Pancreas (tissue), 10 donors: ENCODE measurements at places on chromosomes 5 and 9. TPM values are rescaled to one million over a fixed set of nuclear protein-coding genes. Genes with fewer than 3 reads are reported as not detected.

DNA sequence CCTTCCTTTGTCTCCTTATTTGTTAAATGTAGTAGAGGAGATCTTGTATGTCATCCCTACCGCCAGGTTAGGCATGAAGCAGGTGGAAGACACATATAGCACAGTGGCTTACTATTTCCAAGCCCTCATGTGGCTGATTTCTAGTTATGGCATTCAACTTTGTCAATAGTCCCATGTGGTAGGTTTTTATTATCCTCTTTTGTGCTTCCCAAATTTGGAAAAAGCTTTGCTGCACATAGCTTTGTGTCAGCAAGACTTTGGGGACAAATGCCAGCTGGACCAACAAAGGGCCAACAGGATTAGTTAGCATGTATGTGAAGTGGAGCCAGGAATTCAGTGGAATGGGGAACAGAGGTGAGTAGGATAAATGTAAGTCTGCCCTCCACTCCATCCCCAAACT is 276.3 kb downstream of the PSAT1 start:
- no peak overlapping the region for H3K27ac ChIP-seq
- H3K4me1 ChIP-seq = no peaks in the 10 kb centered on the region
- H3K27me3 ChIP-seq = no peaks in the 10 kb centered on the region

- no peak overlapping the region for H3K4me3 ChIP-seq
- H3K36me3 ChIP-seq = no peaks in the 10 kb centered on the region
- no peak overlapping the region for H3K27ac ChIP-seq
- peak; percentile 69 for DNase-seq
Measured at GRCh38 chr9:82606492-82607382, 456.2 kb downstream of the RASEF start.

- H3K36me3 ChIP-seq = no peaks in the 10 kb centered on the region
- H3K27me3 ChIP-seq = no peaks in the 10 kb centered on the region
- H3K27ac ChIP-seq = no peak overlapping the region
Measured at GRCh38 chr5:120093178-120093577, 370.9 kb upstream of the PRR16 start.

Gene MTREX
- 13.1 TPM for polyA plus RNA-seq

DNA sequence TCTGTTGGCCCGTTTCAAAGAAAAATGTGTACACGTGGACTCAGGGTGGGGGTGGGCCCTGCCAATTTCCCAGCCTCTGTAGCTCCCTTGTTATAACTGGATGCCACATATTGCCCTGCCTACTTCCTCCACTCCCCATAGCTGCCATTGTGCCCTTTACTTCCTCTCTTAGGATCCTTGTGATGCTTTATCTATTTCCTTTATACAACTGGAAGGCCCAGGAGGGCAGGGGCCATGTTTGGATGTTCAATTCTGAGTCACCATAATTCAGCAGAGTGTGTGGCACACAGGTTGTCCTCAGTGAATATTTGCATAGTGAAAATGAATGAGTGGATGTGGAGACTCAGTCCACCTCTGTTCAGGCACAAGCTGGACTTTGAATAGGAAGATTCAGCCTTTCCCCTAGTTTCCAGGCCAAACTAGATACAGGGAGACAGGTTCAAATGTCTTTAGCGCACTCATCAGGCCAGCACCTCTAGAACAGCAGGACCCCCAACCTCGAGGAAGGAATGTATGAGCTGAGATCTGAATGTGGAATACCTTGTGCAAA is 10.6 kb upstream of the FEM1C start:
- H3K27ac ChIP-seq = no peak overlapping the region
- no peaks in the 10 kb centered on the region for H3K36me3 ChIP-seq
- no peak for DNase-seq
- H3K27me3 ChIP-seq = no peaks in the 10 kb centered on the region
- H3K4me1 ChIP-seq = peaks cover 17% of the 10 kb centered on the region
- no peak overlapping the region for H3K4me3 ChIP-seq

Gene SLC25A25
- 73.6 TPM for polyA plus RNA-seq

DNA sequence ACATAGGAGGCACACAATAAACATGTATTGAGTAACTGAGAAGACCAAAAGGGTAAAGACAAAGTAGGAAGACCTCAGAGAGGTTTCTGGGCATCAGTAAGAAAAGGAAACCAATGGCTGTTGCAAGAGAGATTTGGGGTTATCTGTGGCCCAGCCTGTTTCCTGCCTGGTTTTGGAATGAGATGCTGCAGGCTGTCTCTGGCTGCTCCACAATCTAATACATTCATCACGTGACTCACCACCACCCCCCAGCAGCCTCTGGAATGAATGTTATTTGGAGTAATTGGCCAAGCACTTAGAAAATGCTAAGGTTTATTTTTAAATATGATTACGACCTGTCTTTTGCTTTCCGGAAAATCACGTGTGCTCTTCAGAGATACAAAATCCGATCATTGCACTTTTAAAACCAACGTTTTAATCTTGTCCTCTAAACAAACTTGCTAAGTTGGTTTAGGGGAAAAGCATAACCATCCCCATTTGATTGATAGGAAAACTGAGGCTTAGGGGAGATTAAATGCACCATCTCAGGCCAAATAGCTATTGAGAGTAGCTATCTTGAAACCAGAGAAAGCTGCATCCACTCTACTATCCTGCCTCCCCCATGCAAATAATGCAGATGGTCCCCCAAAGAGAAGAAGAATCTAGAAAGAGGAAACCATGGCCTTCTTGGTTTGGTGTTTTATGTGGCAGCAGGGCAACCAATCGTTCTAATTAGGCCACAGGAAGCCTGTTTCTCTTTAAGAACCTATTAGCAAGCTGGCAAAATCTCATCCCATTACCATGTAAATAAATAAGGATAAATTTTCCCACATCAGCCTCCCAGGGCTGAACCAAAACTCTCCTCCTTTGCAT is 151.8 kb upstream of the ADRA1B start:
- no peak overlapping the region for H3K27ac ChIP-seq
- no peak overlapping the region for H3K4me3 ChIP-seq
- no peaks in the 10 kb centered on the region for H3K4me1 ChIP-seq
- H3K36me3 ChIP-seq = no peaks in the 10 kb centered on the region

GRCh38 chr5:59287884-59288283 is 605.6 kb downstream of the PDE4D start:
- no peak overlapping the region for H3K4me3 ChIP-seq
- DNase-seq = no peak
- no peak overlapping the region for H3K27ac ChIP-seq
- no peaks in the 10 kb centered on the region for H3K36me3 ChIP-seq

GRCh38 chr5:119212676-119213075 is 141.8 kb downstream of the DMXL1 start:
- no peak for DNase-seq
- H3K27ac ChIP-seq = no peak overlapping the region
- H3K27me3 ChIP-seq = no peaks in the 10 kb centered on the region
- no peaks in the 10 kb centered on the region for H3K36me3 ChIP-seq

Gene INSYN2B
- polyA plus RNA-seq = 0.02 TPM

DNA sequence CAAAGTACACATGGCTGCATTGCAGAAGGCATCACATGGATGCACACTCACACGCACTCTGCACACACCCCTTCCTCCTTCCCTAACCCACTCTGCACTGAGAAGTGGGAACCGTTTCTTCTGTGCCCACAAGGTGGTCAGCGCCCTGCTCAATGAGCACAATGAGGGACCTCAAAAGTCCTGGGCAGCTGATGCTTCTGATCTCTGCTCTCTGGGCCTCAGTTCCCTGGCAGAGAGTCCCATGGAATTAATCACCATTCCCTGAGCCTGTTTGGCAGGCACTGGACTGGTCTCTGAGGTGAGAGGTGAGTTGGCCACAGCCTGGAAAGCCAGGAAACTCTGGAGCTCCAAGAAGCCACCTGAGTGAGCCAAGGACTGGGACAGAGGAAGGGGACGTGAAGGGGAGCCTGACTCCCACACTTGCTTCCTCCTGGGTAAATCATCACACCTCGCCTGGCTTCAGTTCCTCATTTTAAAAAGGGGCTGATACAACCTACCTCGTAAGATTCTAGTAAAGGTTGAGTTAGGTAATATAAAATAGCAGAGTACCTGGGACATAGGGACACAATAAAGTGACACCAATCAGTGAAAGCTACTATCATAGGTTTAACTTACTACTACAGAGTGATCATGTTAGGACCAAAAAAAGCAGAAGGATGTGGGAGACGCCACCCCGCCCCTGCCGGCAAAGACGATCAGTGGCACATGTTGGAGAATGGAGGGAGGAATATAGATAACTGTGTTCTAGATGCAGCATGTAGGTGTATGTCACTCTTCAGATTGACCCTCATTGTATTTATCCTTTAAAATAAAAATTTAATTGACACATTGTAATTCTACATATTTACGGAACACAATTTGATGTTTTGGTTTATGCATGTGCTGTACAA is 21.1 kb upstream of the IGFBPL1 start:
- no peaks in the 10 kb centered on the region for H3K4me1 ChIP-seq
- H3K36me3 ChIP-seq = no peaks in the 10 kb centered on the region
- no peak for DNase-seq
- H3K27ac ChIP-seq = no peak overlapping the region

GRCh38 chr9:95857124-95857523 is 18.4 kb upstream of the ERCC6L2 start:
- no peak for DNase-seq
- no peaks in the 10 kb centered on the region for H3K36me3 ChIP-seq
- H3K27ac ChIP-seq = no peak overlapping the region
- no peaks in the 10 kb centered on the region for H3K27me3 ChIP-seq
- H3K4me3 ChIP-seq = no peak overlapping the region
- no peaks in the 10 kb centered on the region for H3K4me1 ChIP-seq

Gene TEX53
- polyA plus RNA-seq = not detected

GRCh38 chr5:138668451-138669380 is 84.5 kb upstream of the CTNNA1 start:
- no peak for DNase-seq
- H3K4me1 ChIP-seq = no peaks in the 10 kb centered on the region
- no peak overlapping the region for H3K27ac ChIP-seq
- H3K4me3 ChIP-seq = no peak overlapping the region
- H3K36me3 ChIP-seq = no peaks in the 10 kb centered on the region

DNA sequence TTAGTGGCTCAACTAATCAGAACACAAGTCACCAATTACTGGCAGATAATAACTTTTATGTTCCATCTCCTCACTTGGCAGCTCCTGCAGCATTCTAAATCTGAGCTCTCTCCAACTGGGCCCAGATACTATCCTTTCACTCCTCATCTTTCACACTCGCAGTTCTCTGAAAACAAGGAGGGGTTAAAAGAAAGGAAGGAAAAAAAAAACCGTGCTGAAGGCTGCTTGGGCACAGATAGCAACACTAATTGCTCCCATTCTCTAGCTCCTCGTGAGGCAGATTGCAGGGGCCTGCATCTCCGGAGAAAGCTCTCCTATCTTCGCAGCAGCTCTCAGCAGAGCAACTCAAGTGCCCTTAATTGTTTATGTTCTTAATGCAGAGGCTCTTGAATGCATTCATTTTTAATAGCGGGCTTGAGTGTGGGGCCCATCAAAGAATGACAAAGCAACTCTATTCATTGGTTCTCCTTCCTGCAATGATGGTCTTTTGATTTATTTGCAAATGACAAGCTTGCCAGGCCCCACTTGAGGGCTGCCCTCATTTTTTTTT is 23.9 kb downstream of the TLE1 start:
- peaks cover 14% of the 10 kb centered on the region for H3K4me1 ChIP-seq
- H3K27me3 ChIP-seq = no peaks in the 10 kb centered on the region
- H3K36me3 ChIP-seq = no peaks in the 10 kb centered on the region
- H3K27ac ChIP-seq = no peak overlapping the region
- H3K4me3 ChIP-seq = no peak overlapping the region

DNA sequence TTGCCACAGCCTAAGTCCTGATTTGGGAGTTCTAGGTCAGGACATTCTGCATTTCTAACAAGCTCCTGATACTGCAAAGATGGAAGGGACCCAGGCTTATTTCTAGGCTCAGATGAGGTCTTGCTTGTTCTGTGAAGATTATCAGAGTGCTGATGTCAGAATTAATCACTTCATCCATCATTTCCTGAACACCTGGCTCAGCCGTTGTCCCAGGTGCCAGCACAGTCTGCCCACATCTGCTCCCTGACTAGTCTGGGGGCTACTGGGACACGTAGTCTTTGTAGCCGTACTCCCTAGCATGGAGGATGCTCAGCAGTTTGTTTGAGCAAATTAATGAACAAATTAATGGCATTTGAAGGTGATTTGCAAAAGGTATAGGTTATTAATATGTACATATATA is 17.9 kb upstream of the SPINK4 start:
- H3K4me3 ChIP-seq = no peak overlapping the region
- no peaks in the 10 kb centered on the region for H3K27me3 ChIP-seq
- no peak overlapping the region for H3K27ac ChIP-seq
- no peaks in the 10 kb centered on the region for H3K36me3 ChIP-seq

Gene PRRT1B
- 5.0 TPM for polyA plus RNA-seq

DNA sequence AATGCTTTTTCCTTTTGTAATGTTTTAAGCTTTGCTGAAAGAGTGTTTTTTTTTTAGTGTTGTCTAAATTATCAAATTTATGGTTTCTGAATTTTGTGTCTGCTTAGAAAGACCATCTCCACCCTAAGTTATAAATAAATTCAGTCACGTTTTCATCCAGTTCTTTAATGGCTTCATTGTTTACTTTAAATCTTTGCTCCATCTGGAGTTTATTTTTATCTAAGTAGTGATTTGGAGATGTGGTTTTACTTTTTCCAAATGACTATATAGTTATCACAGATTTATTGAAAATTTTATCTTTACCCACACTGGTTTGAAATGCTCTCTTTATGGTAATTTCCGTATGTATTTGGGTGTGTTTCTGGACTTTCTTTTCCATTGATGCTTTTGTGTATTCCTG is 577.2 kb upstream of the ZNF608 start:
- H3K4me1 ChIP-seq = no peaks in the 10 kb centered on the region
- no peaks in the 10 kb centered on the region for H3K36me3 ChIP-seq
- DNase-seq = no peak
- no peak overlapping the region for H3K27ac ChIP-seq

DNA sequence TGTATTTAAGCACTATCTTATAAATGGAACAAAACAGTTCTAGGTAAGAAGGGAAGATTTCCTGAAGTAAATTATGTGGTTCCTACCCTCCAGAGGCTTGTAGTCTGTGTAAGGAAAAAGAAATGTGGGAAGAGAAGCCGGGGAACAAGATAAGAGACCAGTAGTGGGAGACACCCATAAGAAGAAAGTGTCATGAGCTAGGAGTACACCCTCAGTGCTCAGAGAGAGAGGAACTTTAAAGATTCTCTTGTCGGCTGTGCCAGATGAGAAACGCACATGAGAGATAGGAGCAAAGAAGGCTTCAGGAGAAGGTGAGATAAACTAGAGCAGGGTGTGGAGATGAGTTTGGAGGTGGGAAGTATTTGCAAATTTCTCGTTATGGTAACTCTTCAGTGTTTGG is 18.1 kb downstream of the SLC36A1 start:
- H3K27me3 ChIP-seq = no peaks in the 10 kb centered on the region
- no peak for DNase-seq
- no peak overlapping the region for H3K4me3 ChIP-seq
- no peaks in the 10 kb centered on the region for H3K36me3 ChIP-seq
- no peak overlapping the region for H3K27ac ChIP-seq
- no peaks in the 10 kb centered on the region for H3K4me1 ChIP-seq
